ENCODE measurements at places on chromosomes 6 and 20.

GRCh38 chr20:48270885-48271284 is 485.6 kb upstream of the SULF2 start:
- DNase-seq, result no peak

- no peak for DNase-seq
Measured at GRCh38 chr20:25051386-25052155, 6.4 kb downstream of the ACSS1 start.

DNA sequence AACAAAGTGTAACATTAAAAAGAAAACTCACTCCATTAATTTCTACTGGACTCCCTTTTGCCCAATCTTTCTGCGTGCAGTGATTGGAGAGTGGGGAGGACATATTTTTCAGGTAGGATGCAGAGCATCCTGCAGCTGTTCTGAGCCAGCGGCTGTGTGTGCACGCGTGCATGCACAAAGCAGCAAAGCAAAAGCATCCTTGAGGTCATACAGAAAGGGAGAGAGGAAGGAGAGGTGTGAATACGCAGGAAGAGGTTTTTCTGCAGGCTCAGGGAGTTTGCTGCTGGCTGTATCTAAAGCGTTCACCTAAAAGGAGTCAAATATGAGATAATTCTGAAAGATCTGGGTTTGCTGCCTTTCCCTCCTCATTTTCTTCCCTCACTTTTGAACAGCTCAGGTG is 108.4 kb downstream of the HUS1B start:
- DNase-seq, result no peak

- DNase-seq, result no peak
Measured at GRCh38 chr6:149923327-149923986, 536 bp upstream of the RAET1G start.

- no peak for DNase-seq
Measured at GRCh38 chr20:41524980-41525613, 93.1 kb downstream of the CHD6 start.

GRCh38 chr6:30761791-30762429 is 17.6 kb upstream of the IER3 start:
- DNase-seq, result no peak

DNA sequence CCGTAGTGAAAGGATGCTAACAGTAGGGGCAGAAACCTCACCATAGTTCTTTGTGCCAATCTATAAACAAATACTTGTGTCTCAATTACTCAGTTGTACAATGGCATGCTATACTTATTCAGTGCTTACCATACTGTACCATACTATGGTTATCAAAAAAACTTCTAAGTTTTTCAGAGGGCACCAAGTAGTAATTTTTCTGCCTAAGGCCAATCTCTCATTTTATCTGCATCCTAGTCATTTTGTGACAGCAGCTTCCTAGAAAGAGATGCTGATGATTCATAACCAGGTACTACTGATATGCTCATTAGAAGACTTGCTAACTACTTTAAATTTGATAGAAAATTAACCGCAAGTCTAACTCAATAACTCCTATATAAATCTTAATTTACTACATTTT is 42.9 kb downstream of the TMEM244 start:
- DNase-seq, result no peak

DNA sequence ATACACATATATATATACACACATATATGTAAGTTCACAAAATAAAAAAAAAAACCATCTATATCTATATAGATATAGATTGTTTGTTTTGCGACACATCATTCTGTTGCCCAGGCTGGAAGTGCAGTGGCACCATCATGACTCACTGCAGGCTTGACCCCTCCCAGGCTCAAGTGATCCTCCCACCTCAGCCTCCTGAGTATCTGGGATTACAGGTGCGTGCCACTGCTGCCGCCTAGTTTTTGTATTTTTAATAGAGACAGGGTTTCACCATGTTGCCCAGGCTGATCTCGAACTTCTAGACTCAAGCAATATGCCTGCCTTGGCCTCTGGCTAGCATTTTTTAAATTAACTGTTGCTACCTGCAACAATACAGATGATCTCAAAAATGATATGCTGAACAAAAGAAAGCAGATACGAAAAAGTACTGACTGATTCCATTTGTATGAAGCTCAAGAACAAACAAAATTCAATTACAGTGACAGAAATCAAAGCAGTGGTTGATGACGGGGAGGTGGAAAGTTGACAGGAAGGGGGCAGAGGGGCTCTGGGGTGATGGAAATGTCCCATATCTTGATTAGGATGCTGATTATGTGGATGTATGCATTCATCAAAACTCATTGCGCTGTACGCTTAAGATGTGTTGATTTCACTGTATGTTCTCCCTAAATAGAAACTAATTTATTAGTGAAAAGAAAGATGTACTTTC is 49.6 kb downstream of the ATXN1 start:
- DNase-seq, result peak; percentile 58

GRCh38 chr6:7254980-7255835 is 57.8 kb downstream of the SSR1 start:
- no peak for DNase-seq

DNA sequence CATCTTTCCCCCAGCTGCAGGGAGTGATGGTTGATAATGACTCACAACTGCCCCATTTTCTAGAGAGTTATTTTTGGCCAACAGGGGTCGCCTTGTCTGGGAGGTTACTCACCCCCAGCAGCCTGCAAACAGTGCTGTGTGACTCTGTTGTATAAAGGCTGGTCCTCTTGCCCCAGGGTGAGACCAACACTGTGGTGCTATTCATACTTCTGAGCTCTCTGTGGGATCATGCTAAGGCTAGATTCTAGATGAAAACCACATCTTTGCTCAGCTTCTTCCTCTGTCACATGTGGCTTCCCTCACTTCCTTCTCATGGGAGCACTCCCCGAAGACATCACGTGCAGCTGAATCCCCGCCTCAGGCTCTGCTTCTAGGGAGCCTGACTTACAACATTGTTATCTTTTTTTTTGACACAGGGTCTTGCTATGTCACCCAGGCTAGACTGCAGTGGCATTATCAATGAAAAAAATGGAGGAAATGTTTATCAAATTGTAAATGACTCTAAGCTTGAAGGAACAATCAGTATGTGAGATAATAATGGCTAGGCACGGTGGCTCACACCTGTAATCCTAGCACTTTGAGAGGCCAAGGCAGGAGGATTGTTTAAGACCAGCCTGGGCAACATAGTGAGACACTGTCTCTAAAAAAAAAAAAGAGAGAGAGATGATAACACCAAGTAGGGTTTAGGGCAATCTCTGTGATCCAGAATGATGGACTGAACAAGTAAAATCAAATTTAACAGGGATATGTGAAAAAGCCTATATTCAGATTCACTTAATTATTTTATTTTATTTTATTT is 55.7 kb upstream of the SLC23A2 start:
- DNase-seq, result peak; percentile 82

- no peak for DNase-seq
Measured at GRCh38 chr6:92114797-92115196, 1304.6 kb downstream of the EPHA7 start.

DNA sequence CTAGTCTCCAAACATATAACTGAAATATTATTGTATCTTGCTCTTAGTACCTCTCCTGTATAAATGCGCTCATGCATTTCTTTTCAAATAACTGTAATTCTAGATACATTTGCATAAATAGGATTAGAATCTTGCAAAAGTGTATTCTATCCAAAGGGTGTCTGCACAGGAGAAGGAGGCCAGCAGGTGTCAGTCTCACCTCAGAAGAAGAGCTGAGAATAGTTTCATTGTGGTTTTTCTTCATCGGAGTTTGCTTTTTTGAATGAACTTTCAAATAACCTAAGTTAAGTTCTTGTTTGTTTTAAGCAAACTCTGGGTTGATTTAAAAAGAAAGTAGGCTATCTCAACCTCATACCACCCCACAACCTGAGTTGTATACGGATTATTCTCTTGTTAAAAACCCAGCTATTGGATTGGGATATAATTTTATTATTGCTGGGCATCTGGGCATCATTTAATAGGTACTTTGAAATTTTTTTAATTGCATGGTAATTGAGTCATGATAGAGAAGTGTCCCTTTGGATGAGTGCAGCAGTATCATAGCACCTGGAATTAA is 125.0 kb upstream of the MLIP start:
- no peak for DNase-seq

GRCh38 chr6:43505718-43506117 is 4.4 kb downstream of the LRRC73 start:
- no peak for DNase-seq

- DNase-seq, result no peak
Measured at GRCh38 chr6:20286968-20287565, 74.8 kb upstream of the MBOAT1 start.

DNA sequence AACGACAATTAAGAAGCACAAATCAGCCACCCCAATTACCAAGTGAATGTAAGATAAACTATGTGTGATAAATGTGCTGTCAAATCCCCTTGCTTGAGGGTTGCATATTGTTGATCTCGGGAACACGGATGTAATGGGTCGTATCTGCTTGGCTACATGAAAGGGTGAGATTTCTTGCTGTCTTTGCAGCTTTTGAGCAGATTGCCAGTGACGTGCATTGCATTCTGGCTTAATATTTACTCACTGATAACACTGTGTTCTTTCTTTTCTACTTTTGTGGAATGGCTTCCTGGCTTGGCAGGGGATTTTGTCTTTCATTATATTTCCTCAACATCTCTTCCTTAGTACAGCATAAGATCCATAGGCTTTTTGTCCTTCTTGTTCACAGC is 10.5 kb upstream of the FAM210B start:
- DNase-seq, result no peak

DNA sequence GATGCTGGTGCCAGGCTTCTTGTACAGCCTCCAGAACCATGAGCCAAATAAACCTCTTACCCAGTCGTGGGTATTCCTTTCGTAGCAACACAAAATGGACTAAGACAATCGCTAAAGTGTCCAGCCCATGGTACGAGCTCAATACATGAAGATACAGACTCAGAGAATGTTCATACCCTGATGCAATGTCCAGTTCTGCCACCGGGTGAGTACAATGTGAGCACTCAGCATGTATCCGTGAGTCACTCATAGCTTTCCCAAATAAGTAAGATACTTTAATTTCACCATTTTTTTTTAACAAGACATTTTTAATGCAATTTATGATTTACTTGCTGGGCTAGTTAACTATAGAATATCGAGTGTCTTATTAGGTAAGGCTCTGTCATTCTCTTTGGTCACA is 26.7 kb upstream of the PDE10A start:
- DNase-seq, result no peak
